ENCODE measurements at places on chromosomes 5 and 9. TPM values are rescaled to one million over a fixed set of nuclear protein-coding genes. Genes with fewer than 3 reads are reported as not detected.

GRCh38 chr9:35488021-35488420 is 1.9 kb upstream of the RUSC2 start:
- no peak for DNase-seq
- peaks cover 12% of the 10 kb centered on the region for H3K4me1 ChIP-seq
- no peaks in the 10 kb centered on the region for H3K36me3 ChIP-seq
- H3K27ac ChIP-seq = no peak overlapping the region
- H3K4me3 ChIP-seq = no peak overlapping the region

DNA sequence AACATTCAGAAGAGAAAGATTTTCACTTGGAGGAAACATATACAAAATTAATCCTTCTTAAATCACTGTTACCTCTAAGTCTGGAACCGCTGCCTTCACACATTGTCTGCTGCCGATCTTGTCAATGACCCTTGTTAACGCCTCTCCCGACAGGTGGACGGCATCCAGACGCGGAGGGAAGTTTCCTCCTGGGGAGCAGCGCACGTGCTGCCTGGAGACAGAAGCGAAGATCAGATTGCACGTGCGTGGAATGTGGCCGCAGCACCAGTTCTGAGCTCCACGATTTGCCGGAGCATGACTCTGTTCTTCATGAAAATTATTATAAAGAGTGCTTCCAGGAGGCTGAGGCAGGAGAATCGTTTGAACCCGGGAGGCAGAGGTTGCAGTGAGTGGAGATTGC is 183.6 kb upstream of the IRX4 start:
- H3K27ac ChIP-seq = no peak overlapping the region
- no peak for DNase-seq
- no peak overlapping the region for H3K4me3 ChIP-seq
- no peaks in the 10 kb centered on the region for H3K4me1 ChIP-seq

Gene FBXL7
- total RNA-seq = 0.90 TPM

Gene VLDLR
- 1.6 TPM for total RNA-seq
